OCI-LY7 (cell line): ENCODE measurements at places on chromosomes 3 and 15.

GRCh38 chr3:159816512-159816911, 172.1 kb upstream of the IL12A start:
- no peak for DNase-seq

GRCh38 chr3:38002940-38003339, 12.4 kb downstream of the VILL start:
- no peak for DNase-seq

DNA sequence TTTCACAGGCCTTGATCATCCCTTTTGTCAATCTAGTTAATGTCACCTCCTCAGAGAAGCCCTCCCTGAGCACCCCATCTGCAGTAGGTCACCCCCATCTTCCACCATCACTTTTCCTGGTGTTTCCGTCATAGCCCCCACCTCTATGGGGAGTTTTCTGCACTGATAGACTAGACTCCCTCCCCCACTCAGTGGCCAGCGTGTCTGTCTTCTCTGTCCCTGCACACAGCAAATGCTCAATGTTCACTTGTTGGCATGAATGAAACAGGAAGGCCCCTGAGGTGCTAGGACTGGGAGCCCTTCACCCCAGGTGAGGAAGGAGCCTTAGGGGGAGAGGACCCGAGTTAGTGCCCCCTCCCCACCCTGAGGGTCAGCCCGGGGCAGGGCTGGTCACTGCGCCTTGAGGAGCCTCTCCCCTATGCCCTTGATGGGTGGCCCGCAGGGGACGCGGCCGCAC, 15.8 kb upstream of the FANCD2 start:
- DNase-seq = no peak

- no peak for DNase-seq
Measured at GRCh38 chr15:36406366-36406765, 173.1 kb upstream of the CDIN1 start.

DNA sequence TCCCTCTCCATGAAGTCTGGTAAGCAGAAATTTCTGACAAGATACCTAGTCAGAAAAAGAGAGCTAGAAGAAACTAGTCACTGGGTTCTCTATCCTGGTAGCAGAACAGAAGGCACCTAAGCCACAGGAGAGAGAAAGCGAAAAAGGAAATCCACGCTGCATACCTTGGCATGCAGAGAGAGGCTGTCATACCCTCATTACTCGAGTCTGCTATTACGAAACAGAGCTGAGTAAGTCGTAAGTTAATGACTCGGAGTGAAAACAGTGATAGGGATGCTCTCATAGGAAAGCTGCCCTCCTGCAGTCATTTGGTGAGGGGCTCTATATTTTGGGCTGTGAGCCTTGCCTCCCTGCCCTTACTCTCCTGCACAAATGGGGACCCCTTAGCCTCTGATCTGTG, 16.2 kb downstream of the CLRN1 start:
- DNase-seq = no peak

- DNase-seq = no peak
Measured at GRCh38 chr3:50150863-50151686, 4.0 kb upstream of the SEMA3F start.

- peak; percentile 39 for DNase-seq
Measured at GRCh38 chr15:31344823-31345605, 18.4 kb downstream of the KLF13 start.

DNA sequence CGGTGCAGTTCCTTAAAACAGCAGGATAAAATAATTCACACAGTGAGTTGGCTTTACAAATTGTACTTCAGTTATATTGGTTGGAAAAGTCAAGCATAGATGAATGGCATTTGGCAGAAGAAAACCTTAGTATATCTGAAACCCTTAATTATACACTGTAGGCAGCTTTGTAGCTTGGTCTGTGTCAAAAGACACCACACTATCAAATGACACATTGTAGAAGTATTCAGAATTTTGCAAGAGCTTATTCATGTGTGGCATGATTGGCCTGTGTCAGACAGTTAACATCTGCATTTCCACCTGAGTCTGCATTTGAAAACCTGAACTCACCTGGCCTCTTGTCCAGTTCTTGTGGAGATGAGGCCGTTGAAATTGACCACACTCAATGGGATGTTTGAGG, 13.8 kb downstream of the TMEM266 start:
- no peak for DNase-seq

- DNase-seq = no peak
Measured at GRCh38 chr3:48004694-48005093, 11.5 kb downstream of the MAP4 start.

GRCh38 chr3:46368569-46368968, 2.2 kb upstream of the CCR5 start:
- DNase-seq = peak; percentile 48

GRCh38 chr3:159724627-159725026, 264.0 kb upstream of the IL12A start:
- no peak for DNase-seq

GRCh38 chr3:52088445-52089367, 32.3 kb upstream of the DUSP7 start:
- no peak for DNase-seq

DNA sequence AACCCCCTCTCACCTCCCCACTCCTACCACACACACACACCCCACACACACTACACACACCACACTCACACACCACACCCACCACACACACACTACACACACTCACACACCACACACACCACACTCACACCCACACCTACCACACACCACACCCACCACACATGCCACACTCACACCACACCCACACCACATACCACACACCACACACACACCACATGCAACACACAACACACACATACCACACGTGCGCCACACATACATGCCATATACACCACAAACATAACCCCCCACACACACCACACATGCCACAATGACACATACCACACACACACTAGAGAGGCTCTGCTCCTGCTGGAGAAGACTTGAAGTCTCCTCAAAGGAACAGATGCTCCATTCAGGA, 5.9 kb upstream of the ITPKA start:
- DNase-seq = no peak

DNA sequence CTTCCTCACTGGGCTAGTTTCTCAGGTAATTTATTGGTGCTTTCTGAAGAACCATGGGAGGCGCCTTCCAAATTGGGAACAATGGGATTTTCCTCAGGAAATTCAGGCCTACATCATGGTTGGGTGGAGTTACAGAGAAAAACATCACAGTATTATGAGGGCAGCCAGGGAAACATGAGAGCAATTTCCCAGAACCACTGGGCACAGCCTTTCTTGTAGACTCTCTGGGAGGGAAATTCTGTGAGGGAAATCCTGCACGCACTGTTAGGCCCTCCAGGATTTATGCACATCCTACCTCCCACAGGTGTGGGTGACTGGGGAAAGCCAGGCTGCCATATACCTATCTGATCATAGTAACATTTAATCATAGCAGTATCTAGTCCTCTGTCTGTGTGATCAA, 13.2 kb downstream of the POPDC2 start:
- DNase-seq = no peak

DNA sequence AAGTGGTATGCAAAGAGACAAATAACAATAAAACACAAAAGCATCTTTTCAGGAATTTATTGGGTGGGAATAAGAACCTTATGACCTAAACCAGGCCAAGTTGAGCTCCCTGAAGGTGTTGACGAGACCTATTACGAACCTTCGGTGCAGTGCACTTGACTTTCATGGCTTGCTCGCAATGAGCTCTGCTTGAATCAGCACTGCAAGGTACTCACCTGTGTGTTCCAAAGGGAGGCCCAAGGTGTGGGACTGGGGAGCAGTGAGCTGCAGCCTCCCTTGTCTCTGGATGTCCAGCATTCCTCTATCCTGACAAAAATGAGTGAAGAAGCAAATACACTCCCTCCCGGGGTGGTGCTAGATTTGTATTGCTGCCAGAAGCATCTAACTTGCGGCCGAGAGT, at the start of gene MDFIC2:
MDFIC2 (minus strand) TSS at position 303 of the 400 bp plus-strand sequence. CDS start 665 bp downstream, outside the sequence.
- DNase-seq = no peak

DNA sequence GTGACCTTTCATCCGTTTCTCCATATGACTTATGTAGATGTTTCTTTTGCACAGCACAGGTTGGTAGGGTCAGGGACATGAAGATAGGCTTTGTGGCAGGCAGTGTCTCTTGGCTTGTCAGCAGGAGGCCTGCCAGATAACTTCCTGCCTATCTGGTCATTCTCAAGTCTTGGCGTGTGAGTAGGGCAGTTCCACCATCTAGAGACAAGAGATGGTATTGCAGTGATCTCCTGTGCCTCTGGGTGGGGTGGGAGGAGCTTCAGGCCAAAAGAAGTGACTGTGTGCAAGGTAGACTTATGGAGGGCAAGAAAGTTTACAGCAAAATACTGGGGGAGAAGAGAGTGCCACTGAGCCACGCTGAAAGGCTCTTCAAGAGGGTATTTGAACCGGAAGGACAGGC, 11.0 kb downstream of the TEX264 start:
- peak; percentile 87 for DNase-seq

GRCh38 chr3:155948476-155948875, 78.0 kb downstream of the GMPS start:
- no peak for DNase-seq

DNA sequence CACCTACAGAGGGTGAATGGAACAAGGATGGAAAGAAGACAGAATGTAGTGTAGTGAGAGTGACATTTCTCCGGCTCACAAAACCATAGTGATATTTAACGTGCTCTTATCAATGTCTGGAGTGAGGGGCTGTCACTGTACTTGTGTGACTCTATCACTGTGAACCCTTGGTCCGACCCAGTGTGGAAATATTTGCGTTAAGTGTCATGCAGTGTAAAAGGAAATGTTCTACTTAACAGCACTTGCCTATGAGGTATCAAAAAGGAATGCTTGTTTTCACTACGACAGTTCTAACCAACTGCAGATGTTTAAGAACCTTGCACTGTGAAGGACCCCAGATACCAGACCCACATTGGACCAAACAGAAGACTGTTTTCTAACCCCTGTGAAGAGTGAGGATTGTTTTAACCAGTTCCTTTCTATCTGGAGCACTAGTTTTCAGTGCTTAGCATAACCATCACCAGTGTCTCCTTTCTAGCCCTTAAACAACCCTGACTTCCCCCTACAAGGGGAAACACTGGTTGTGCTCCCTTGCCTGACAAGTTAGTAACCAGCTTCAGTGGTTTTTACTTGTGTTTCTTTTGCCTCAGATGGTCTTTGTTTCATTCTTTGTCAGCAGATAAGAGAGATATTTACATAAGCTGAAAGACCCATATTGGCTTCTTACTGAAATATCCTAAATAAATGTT, 144.7 kb upstream of the ABHD17C start:
- no peak for DNase-seq
